ENCODE measurements at places on chromosomes 7 and 10.

DNA sequence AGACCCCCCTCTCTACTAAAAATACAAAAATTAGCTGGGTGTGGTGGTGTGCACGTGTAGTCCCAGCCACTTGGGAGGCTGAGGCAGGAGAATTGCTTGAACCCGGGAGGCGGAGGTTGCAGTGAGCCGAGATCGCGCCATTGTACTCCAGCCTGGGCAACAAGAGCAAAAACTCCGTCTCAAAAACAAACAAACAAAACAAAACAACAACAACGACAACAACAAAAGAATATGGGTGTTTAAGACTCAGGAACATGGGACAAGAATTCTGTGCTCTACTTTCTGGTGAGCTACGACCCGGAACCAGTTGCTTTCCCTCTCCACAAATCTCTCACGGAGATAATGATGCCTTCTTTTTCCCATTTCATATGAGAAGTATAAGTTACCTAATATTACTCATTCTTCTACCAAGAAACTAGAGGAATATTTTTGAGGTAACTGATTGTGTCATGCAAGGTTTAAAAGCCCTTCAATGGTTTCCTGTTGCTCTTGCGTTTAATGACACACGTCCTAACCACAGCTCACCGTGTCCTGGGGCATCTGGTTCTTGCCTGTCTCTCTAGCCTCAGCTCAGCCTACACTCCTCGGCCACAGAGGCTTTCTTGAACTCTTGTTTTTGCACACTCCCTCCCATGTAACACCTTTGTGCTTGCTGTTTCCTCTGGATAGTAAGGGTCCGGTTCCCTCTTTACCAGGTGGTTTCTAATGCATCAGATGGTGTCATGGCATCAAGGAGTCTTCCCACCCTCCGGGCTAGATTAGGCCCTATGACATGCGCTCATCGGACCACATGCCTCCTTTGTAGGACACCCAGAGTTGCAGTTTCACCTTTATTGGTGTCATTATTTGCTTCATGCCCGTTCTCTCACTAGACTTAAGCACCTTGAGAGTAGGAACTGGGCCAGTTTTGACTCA is 67.5 kb downstream of the PFKFB3 start:
- DNase-seq = peak; percentile 65

GRCh38 chr7:46932676-46933424 is 649.1 kb downstream of the TNS3 start:
- no peak for DNase-seq

- no peak for DNase-seq
These were observed 112.1 kb upstream of the KLF6 start for GRCh38 chr10:3897156-3897555.

- DNase-seq = no peak
These were observed 69.0 kb upstream of the WNT16 start for GRCh38 chr7:121259826-121260225.

- DNase-seq = no peak
These were observed 44.3 kb downstream of the HOXA1 start for GRCh38 chr7:27051451-27051850.

DNA sequence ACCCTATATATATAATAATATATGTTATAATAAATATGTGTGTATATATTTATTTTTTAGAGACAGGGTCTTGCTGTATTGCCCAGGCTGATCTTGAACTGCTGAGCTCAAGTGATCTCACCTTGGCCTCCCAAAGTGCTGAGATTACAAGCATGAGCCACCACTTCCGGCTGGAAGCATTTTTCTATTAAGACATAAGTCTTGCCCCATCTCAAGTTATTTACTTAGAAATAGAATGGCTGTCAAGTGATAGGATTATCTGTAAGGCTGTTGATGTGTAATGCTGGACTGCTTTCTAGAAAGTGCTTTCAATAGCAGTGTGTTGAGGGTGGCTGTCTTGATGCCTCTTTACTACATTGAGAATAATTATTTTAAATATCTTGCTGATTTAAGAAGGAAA is 65.2 kb downstream of the ZMYND11 start:
- DNase-seq = no peak

DNA sequence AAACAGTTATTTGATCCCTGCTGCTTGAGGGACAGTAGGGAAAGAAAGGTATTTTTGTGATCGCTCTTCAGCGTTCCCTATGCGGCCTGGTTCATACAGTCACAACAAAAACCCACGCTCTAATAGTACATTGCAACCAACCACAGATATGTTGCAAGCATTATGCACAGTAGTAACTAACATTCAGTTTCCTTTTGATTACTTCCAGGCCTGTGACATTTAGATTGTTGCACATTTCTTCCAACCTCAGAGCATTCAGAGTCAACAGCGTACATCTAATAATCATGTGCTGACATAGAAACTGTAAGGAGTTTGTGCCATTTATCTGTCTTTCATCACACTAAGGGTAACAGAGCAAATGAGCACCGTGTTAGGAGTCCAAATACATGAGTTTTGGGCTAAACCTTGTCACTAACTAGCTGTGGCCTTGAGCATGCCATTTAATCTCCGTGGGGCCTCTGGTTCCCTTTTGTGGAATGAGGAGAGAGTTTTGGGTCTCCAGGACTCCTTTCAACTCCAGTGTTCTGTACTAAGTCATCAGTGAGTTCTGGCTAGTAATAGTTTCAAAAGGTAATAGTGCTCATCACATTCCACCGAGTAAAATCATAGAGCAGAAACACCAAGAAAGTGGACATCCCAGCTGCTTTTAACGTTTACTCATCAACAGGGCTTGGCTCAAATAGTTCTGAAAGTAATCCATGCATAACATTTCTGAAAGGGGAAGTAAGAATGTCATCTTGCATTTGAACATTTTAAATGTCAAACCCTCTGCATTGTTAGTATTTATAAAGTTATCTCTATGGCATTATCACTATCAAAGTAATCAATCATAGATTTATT is 99.0 kb upstream of the FZD1 start:
- DNase-seq = no peak

DNA sequence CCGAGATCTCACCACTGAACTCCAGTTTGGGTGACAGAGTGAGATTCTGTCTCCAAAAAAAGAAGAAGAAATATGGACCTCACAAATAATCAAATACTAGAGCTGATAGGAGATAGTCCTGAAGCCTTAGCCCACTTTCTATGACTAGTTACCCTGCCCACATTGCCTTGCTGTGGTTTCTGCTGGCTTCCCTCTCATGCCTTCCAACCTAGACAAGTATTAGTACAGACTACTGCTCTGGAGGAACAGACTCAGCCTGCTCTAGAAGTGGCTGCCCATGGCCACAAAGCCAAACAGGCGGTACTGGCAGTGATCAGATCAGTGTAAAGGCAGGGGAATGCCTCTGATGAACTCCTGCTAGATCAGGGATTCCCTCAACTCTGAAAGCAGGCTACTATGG is 89.7 kb upstream of the PRKAR2B start:
- no peak for DNase-seq

DNA sequence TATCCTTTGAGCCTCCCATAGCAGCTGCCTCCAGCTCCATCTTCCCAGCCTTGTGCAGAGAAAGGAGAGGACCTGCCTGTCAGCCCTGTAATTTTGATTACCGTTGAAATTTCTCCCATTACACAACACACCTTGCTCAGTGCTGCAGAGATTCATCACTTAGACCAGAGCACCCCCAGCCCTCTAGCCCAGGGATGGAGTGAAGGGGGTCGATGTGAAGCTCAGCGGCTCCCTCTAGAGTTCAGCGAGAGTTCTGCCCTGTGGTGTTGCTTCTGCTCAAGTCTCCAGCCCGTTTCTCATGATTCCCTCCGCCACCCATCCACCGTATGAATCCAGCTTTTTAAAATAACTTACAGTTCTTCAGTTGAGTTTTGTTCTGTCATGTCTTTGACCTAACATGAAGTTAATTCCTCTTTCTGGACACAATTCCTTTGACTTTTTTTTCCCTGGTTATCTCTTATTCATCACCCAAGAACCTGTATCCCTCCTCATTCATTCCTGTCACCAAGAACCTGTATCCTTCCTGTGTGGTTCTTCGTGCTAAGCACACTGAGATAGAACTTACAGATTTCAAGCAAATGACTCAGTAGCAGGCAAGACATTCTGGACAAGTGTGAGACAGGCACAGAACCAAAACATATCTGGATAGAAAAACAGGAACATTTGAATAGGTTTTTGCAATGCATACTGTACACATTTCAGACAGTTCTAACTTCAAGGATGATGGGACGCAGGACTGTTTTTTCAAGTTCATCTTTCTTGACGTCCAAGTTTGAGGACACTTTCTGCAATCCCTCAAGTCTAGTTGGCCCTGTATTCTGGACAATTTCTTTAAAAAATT is 35.0 kb upstream of the ZNF32 start:
- DNase-seq = no peak

DNA sequence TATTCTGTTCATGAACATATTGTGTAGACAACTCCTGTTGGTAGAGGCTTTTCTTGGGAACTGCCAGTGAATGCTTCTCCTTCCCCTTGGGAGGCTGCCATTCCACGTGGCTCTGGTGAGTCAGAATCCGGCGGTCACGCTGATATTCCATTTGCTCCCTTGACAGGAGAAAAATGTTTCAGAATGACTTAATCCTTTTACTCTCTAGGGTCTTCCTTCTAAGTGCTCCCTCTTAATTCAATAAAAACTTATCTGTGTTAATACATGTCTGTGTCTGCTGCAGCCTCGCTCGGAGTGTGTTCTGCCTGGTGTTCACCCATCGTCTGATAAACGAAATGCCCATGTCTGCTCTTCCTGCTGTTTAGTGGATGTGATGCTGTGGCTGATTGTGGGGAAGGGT is 278.6 kb downstream of the ARHGAP12 start:
- DNase-seq = no peak

GRCh38 chr10:14601326-14601725 is 173.4 kb downstream of the FAM107B start:
- no peak for DNase-seq

DNA sequence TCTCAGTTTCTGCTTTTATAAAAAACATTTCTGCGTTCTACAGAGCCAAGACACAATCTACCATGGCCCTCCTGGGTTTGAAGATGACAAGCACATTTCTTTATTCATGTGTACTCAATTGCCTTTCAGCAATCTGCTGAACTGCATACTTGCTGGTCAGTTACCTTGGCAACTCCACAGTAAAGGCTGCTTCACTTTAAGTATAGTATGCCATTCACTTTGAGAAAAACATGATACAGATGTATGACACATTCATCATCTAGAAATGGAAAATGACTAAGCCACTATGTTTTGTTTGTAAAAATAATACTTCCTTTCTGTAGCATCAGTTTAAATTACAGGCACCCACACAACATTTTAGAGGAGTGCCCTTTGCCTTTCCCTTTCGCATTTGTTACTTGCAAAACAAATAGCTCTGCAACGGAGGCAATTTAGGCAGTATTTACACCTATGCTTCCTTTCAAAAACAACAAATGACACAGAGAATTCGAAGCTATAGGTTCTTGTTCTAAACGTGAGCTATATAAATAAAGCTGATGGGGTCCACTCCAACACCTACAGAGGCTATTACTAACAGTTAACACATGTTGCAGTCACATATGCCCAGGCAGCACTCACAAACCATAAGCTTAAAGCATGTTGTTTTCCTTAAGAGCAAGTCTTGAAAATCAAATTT is 23.5 kb downstream of the SGCE start:
- DNase-seq = no peak

- no peak for DNase-seq
These were observed 22.2 kb downstream of the CDNF start for GRCh38 chr10:14815681-14816080.

- DNase-seq = no peak
These were observed 108.1 kb downstream of the ITGB8 start for GRCh38 chr7:20438694-20439376.

DNA sequence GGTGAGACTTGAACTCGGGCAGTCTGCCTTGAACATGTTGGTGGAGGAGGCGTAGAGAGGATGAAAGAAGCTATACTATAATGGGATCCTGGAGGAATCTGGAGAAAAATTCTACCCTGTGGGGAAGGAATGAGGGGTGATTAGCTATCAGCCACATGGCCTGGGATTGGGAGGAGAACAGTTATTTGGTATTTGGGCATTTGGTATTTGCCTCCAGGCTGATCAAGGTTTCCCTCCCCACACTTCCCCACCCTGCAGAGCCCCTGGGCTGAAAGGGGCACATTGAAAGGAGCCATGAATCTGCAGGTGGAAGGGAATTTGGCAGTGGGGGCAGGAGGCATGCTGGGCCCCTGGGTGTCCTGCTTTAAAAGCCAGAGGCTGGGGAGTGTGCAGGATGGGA is 235.3 kb downstream of the INHBA start:
- no peak for DNase-seq

GRCh38 chr10:101087965-101088364 is 26.2 kb downstream of the KAZALD1 start:
- DNase-seq = no peak

DNA sequence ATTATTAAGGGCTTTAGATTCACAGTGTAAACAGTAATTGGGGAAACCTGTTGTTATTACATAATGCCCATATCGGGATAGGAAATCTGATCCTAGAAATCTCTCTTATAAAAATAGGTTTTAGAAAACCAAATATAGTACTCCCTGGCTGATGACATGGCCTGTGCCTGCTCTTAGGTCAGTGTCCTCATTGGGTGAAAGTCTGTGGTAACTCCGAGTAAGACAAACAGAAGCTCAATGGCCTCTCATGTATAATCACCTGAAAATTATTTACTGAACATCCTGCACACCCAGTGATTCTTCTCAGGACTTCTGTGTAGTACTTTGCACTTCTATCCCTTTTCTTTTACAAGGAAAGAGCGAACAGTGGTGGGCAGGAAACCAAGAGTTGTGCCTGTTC is 37.8 kb downstream of the SEM1 start:
- DNase-seq = no peak

- DNase-seq = no peak
These were observed 1255.5 kb upstream of the PHF14 start for GRCh38 chr7:9718071-9718661.

DNA sequence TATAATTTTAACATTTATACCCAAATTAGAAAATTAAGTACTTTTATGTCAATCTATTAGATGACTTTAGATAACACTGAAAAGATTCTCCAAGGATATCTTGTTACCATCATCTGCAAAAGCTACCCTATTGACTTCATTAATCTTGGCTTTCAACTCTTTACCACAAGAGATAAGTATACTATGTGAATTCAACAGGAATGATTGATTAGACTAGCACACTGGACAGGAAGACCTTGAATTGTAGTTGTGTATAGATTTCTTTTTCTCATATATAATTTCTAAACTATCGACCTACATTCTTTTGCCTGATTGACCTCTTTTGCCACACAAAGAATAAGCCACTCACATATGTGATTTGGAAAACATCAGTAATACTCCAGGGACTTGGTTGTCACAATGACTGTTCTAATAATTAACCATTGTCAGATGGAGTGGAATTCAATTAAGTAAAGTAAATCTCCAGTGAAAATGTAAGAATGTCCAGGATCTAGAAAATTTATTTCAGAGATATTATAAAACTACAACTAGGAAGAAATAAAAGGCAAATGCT is 1132.0 kb downstream of the SORCS1 start:
- no peak for DNase-seq

- no peak for DNase-seq
These were observed 26.4 kb downstream of the RAB11FIP2 start for GRCh38 chr10:118020365-118020764.

GRCh38 chr7:108515013-108515412 is 10.9 kb downstream of the PNPLA8 start:
- no peak for DNase-seq

GRCh38 chr10:58574058-58574457 is 61.4 kb downstream of the BICC1 start:
- no peak for DNase-seq
